ENCODE measurements at places on chromosomes 16 and 17.

- no peak for DNase-seq
Measured at GRCh38 chr16:23519282-23519681, 9.0 kb upstream of the GGA2 start.

GRCh38 chr17:40329839-40330794 is 21.1 kb downstream of the RARA start:
- DNase-seq, result no peak

- no peak for DNase-seq
Measured at GRCh38 chr16:72927199-72928089, 120.5 kb downstream of the ZFHX3 start.

DNA sequence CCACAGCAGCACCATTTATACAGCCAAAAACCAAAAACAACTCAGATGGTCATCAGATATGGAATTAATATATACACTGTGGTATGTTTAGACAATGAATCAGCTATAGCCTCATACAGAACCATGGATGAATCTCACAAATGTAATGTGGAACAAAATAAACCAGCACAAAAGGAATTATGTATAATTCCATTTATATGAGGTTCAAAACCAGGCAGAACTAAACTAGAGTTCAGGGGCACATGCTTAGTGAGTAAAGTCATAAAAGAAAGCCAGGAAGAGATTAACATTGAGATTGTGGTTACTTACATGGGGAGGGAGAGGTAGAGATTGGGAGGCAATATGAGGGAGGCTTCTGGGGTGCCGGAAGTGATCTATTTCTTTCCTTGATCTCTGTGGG is 231.1 kb downstream of the COPRS start:
- DNase-seq, result no peak

- DNase-seq, result no peak
Measured at GRCh38 chr17:75551266-75551665, 25.8 kb downstream of the LLGL2 start.

GRCh38 chr16:13550254-13550653 is 369.7 kb upstream of the ERCC4 start:
- no peak for DNase-seq

DNA sequence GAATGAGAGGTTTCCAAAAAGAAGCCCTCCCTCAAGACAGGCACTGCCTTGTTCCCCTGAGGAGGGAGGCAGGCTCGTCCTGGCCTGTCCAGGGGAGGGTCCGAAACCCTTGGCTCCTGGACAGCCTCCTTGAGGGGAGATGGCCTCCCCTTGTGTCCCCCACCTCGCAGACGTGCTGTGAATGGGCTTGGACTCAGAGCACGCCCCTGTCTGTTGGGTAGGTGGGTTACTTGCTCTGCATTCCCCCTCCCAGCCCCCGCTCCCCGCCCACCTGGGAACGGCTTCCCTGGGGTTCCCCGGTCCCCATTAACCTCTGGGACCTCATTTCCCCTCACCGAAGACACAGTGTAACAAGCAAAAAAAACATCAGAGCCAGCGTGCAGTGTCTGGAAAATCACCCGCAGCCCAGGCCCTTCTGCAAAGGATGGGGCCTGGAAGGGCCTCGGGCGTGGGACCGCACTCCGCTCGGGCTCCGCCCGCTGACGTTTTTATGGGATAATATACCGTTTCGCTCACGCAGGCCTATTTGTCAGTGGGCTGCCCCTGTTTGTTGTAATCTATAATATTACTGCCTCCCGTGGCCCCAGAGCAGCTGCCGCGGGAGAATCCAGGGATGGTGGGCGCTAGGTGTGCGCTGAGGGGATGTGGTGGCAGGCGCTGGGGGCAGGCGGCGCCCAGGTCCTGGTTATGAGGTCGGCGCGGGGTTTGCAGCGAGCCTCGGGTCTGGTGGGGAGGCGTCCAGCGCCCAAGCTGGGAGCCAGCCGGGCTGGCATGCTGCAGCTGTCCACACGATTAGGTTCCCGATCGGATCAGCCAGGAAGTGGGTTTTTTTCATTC is 11.1 kb downstream of the BAHCC1 start:
- DNase-seq, result peak; percentile 68
